ENCODE measurements at places on chromosomes 3 and 15.

DNA sequence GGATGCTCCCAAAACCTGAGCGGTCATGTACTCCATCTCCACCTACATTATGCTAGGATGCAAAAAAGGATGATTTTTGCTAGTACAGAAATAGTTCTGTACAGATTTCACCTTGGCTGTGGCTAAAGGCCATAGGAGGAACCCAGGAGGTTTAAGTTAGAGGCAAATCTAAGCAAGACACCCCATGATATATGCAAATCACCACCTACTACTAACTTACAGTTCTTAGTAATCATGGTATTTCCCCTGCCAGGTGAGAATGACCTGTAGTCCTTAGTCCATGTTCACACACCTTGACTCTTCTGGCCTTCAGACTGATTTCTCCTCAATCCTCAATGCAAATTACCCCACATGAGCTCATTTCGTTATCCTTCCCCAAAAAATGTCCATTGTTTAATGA, 154.2 kb downstream of the IMPG2 start:
- DNase-seq: no peak

- no peak for DNase-seq
These were observed 49.9 kb upstream of the SLC6A11 start for GRCh38 chr3:10766049-10766705.

DNA sequence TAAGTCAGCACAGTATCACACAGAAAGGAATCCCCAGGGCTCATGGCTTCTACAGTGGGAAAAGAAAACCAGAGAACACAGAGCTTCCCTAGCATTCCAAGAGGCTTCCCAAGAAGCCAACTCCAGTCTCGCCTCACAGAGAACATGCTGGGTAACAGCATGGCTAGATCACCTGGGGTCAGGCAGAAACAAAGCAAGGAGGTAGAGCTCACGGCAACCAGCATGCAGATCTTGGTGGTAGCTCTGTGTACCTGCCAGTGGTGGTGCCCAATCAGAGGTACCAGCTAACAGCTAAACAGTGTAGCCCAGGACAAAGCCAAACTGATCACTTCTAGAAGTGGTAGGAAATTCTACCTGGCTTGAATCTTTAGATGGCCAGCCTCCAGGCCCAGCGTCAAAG, 31.3 kb downstream of the POLQ start:
- no peak for DNase-seq

DNA sequence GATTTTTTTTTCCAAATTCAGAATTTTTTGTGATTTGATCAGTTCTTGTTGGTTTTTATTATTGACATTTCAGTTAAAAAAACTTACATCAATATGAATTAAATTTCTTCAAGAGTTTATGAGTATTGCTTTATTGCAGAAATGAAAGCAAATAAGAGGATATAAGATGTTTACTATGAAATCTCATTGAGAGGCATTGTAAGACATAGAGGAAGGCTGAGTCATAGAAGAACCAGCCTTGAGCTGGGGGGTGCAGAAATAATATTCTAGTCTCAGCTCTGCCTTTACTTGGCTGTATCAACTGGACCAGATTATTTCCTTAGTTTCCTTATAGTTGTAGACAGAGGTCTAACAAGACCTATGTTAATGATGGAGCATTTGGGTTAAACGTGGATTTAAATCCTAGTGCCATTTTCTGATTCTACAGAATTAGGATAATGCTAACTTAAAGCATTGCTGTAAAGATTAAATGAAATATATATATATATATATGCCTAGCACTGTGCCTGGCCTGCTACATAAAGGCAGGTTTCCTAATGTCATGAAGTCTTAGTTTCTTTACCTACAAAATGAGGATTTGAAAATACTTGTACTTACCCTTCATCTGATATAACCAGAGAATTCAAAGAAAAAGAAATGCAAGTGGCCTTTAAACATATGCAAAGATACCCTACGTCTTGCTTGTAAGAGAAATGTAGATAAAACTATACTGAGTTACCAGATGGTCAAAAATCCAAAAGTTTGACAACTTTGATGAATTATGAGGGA, 7.3 kb downstream of the FAM98B start:
- no peak for DNase-seq

- no peak for DNase-seq
These were observed 118.3 kb upstream of the MRPS22 start for GRCh38 chr3:139225548-139225947.

- no peak for DNase-seq
These were observed 300.7 kb upstream of the SATB1 start for GRCh38 chr3:18725668-18726407.

- no peak for DNase-seq
These were observed 11.6 kb downstream of the CADPS start for GRCh38 chr3:62863648-62864047.

DNA sequence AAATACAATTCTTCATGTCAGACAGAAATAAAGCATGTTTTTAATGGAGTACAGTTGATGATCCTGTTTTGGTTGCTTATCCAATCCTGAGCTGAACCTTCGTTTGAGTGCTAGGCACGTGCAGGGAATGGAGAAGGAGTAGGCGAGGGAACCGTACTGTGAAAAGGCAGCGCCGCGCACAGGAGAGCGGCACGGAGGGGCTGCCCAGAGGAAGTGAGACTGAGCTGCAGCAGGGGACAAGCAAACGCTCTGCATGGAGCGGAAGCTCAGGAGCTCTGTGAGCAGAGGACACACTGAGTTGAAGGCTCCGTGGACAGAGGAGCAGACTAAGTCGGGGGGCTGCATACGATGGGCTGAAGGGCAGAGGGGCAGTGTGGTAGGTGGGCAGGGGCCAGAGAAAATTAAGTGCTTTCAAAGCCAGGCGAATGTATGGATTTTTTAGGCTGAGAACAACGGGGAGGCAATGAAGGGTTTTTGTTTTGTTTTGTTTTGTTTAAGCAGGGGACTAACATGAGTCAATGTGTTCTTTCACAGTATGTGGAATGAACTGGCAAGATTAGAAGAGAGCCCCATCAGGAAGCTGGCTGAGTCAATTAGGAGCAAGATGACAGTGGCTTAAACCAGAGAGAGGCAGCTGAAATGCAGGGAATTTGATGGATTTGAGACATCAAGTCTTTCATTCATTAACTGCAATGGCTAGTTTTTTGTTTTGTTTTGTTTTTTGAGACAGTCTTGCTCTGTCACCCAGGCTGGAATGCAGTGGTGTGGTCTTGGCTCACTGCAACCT, 23.8 kb upstream of the TM2D3 start:
- no peak for DNase-seq

GRCh38 chr3:81393251-81393650, 368.2 kb downstream of the GBE1 start:
- no peak for DNase-seq

GRCh38 chr3:99984139-99984538, 130.2 kb downstream of the FILIP1L start:
- DNase-seq: no peak

GRCh38 chr15:98850961-98851572, 156.5 kb downstream of the PGPEP1L start:
- DNase-seq: peak; percentile 88

DNA sequence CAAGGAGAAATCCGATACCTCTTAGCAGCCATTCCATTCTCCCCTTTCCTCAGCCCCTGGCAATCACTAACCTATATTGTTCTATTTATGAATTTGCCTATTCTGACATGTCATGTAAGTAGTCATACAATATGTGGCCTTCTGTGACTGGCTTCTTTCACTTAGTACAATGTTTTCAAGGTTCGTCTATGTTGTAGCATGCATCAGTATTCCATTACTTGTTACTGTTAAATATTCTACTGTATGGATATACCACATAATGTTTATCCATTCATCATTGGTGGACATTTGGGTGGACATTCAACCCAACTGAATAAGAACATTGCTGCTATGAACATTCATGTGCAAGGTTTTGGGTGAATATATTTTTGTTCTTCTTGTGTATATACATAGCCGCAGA, 23.4 kb downstream of the ADAMTS9 start:
- no peak for DNase-seq

- peak; percentile 61 for DNase-seq
These were observed 39.5 kb upstream of the TPRG1 start for GRCh38 chr3:189132231-189132671.

DNA sequence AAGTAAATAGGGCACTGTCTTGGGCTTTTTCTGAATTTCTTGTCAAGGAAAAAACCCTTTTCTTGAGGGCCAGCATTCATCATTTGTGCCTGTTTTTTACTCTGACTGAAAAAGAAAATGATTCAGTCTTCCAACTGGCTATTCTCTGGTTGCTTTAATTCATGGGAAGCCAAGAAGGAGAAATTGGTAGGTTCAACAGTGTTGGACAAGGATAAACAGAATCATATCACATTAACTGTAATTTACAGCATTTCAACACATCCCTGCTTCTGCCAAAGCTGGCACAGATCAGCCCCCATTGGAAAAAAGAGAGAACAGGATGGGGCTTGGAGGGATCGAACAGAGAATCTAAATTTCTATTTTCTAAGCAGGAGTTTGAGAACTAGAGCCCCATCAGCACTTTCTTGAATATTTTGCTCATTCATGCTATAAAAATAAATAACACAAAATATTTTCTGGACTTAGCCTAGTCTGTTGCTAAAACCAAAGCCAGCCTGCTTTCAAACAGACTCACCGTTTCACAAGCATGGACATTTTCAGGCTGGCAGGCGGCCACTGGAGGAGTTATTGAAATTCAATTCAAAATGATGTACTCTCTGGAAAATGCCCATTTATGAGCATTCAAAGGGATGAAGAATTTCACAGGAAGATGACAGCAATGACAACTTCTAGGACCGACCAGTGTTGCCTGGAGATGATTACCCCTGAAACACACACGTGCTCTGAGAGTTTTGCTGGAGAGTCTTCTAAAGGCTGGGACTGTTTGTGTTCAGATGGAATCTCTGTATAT, 181.2 kb downstream of the WNT5A start:
- no peak for DNase-seq

- no peak for DNase-seq
These were observed 12.6 kb downstream of the PLCL2 start for GRCh38 chr3:16897254-16897926.

GRCh38 chr15:63347074-63347857, 34.4 kb downstream of the CA12 start:
- DNase-seq: no peak

DNA sequence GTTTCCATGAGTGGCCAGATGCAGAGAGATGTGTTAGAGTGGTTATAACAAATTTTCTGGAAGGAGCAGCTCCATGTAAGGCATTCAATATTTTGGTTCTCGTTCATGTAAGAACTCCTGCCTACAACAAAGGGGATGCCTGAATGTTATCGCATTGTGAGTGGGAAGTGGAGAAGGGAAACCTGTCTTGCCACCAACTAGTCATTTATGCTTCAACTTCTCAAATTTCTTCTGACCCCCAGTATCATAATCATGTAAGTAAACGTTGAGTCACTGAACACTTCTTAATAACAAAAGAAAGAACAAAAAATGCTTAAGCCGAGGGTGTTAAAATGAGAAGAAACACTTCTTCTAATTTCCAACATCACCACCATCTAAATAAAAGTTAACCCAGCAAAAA, 62.0 kb upstream of the MRPL3 start:
- DNase-seq: no peak

- no peak for DNase-seq
These were observed 26.8 kb upstream of the IL1RAP start for GRCh38 chr3:190486908-190487607.

GRCh38 chr3:11150256-11150655, 4.0 kb upstream of the HRH1 start:
- DNase-seq: no peak

- no peak for DNase-seq
These were observed 22.5 kb downstream of the TTC21A start for GRCh38 chr3:39130026-39130425.

DNA sequence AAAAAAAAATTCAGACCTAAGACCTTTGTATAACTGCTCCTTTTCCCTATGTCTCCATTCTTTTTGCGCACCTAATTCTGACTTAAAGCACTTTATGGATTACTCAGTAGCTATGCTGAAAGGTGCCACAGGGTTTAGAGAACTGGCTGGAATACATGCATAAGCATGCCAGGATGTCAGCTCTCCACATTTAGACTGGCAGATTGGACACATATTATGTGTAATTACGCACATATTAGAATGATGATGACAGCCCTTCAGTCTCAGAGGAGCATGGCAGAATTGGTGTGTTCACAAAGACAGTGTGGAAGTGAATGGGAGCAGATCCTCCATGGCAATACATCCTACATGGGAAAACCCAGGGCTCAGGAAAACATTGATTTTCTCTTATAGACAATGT, 108.1 kb upstream of the LSAMP start:
- DNase-seq: no peak

- no peak for DNase-seq
These were observed 525 bp downstream of the MYH15 start for GRCh38 chr3:108509871-108510270.

GRCh38 chr3:34261001-34261385, 462.6 kb downstream of the PDCD6IP start:
- DNase-seq: no peak

- DNase-seq: peak; percentile 69
These were observed 311.3 kb downstream of the SLC9A9 start for GRCh38 chr3:143536817-143537535.

- DNase-seq: peak; percentile 49
These were observed 9.5 kb downstream of the H1-8 start for GRCh38 chr3:129552287-129553050.

DNA sequence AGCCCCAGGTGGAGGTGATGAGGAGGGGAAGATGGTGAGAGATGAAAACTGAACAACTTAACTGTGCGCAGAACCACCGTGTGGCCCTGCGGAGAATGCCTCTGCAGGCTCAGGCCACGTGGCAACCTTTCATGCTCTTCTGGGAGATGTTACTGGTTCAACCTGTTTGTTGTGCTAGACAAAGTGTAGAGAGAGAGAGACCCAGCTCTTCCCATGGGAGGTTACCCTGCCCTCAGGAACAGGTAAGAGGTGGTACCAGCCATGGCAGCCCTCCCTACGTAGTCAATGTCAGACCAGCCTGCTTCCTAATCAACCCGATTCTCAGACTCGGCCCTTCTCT, 37.0 kb upstream of the HACD2 start:
- no peak for DNase-seq

DNA sequence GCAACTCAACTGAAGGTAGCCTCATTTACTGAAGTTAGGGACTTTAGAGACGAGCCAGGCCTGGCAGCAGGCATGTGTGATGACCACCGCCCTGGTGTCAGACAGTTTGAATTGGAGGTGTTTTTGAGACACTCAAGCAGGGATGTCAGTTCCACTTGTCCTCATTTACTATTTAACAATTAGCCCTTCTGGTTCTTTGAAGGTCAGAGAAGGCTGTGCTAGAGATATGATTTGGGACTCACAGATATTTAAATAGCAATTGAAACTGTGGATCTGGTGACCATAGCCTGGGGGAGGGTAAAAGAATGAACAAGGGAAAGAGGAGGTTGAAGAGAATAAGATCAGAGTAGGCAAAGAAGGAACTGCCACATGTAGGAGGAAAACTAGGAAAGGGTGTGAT, 74.6 kb downstream of the REC114 start:
- DNase-seq: peak; percentile 57

GRCh38 chr15:68384451-68385239, 47.3 kb downstream of the ITGA11 start:
- peak; percentile 55 for DNase-seq

DNA sequence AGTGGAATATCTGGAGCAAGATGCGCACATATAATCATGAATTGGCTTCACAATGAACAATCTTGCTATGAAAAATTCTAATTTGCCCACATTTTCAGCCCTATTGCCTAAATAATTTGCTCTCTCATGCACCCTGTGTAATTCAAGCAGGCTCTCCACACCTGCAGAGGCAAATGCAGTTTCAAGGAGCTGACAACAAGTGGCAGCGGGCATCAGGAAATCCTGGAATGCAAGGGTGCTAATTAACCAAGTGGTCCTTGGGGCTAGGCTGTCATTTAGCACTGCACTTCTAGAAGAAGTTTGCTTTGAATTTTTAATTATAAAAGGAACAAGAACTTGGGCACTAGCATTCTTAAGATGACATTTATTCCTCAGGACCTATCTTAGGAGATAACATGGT, 56.3 kb upstream of the ICE2 start:
- DNase-seq: no peak
